ENCODE measurements at places on chromosomes 6 and 20.

DNA sequence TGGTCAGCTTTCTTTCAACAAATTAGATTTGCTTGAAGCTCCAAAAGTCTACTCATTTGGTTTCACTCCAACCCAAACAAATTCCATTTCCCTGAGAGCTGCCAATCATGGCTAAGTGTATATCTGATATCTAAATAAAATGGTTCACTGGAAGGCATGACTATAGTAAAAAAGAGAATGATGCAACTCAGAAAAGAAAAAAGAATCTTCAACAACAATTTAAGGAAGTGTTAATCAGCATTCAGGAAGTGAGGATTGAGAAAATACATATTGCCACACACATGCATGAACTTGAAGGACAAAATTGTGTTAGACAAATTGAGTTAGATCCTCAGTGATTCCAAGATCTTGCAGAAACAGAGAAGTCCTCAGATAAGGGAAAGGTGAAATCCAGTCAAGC lies 972.9 kb upstream of the FLRT3 start:
- no peak for DNase-seq

DNA sequence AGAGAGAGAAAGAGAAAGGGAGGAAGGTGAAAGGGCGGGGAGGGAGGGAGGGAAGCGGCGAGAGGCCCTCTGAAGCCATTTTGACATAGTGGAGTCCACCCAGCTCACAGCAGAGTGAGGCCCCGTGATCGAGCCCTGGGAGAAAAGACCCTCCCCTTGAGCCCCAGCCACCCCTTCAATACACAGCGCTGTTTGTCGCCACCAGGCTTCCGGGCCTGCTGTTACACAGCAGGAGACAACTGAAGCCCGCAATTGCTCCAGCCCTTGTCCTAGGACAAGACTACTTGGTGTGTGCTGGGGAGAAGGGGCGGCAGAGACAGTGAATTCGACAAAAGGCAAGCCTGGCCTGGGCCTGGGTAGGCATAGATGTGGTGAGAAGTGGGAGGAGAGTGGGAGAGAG lies 67.3 kb downstream of the PRR18 start:
- DNase-seq: no peak

GRCh38 chr6:105781248-105781647 lies 304.9 kb upstream of the PRDM1 start:
- no peak for DNase-seq

- DNase-seq: no peak
Measured at GRCh38 chr6:84801250-84801649, 36.9 kb upstream of the TBX18 start.

DNA sequence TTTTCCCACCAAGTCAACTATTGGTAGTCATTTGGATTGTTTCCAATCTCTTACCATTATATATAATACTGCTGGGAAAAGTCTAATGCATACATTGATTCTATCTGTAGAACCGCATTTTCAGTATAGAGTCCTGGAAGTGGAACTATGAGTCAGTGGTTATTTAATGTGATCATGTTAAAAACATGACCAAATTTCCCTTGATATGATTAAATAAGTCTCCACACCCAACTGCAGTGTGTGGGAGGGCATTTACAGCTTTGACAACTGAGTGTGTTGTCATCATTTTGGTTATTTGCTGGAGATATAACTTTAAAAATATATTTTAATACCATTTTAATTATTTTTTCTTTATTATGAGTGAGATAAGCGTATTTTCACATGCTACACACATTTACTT lies 1027.6 kb downstream of the EYS start:
- DNase-seq: no peak

- no peak for DNase-seq
Measured at GRCh38 chr6:158044525-158044888, 62.8 kb downstream of the SYNJ2 start.
